ENCODE measurements at places on chromosomes 16 and 17.

- no peak for DNase-seq
Observed at GRCh38 chr17:78325076-78325687, 34.7 kb downstream of the SOCS3 start.

- peak; percentile 89 for DNase-seq
Observed at GRCh38 chr17:8151120-8151640, 1.0 kb downstream of the PER1 start.

DNA sequence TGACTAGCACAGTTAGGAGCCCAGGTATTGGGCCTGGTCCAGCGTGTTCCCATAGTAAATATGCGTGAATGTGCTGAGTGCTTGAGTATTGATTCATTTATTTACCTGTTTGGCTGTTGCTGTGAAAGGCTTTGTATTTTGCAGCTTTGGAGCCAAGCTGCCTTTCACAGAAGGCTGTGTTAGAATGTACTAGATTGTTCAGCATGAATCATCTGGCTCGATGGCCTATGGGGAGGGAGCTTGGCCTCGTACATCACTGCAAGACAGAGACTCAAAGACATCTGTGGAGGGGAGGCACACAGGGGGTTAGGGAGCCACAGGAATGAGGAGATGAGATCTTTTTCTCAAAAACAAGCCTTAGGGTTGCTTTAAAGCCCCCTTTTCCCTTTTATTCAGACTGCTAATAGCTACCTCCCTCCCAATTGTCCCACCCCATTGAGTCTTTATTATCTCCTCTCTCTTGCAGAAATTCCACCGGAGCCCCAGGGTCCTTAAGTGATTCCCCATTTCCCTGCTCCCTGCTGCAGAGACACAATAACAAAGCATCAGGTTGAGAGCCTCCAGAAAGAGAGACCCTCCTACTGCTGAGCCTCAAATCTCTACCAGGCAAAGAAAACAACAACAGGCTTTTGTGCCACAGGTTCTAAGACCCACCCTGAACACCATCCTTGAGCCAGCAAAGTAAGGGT, 307.2 kb downstream of the ABCC12 start:
- no peak for DNase-seq

DNA sequence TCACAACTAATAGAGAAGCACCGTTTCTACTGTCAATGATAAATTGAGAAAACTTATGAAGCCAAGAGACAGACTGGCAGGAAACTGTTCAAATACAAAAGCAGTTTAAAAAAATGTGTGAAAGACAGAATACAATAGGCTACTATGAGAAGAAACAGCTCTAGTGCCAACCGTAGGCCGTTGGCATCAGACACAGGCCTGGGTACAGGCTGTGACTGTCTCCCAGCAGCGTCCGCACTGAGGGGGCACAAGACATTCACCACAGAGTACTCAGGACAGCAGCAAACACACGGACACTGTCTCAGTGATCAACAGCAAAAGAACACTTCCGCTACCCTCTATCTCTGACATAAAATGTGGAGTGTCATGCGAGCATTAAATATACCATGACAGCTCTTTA, 7.8 kb upstream of the C1QBP start:
- no peak for DNase-seq

- DNase-seq: no peak
Observed at GRCh38 chr17:73069164-73069770, 23.2 kb downstream of the SLC39A11 start.

GRCh38 chr16:63581570-63581969, 1540.3 kb downstream of the CDH11 start:
- DNase-seq: no peak

DNA sequence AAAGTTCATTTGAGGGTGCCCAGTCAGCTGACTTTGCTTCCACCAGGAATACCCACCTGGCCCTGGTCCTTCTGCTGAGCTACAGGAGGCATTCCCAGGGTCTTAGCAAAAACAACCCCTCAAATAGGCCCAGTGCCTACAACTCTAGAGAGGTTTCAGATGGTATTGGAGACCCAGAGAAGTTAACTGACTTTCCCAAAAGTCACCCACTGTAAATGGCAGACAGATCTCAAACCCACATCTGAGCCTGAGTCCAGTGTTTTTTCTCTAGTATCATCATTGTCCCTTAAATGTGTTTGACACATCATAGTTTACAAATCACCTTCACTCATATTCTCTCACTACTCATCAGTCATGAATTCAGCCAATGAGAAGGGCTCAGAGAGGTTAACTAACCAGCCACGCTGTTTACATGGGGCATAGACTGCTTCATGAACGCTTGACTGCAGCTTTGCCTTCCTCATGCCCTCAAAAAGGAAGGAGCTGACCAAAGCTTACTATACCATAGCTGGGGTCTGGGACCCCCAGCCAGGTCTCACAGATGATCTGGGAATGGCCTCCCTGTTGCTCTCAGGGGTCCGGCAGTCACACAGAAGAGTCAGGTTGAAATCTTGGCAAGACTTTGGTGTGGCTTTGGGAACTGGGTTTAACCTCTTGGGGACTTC, 3.7 kb downstream of the PHOSPHO1 start:
- DNase-seq: no peak

GRCh38 chr17:28749516-28750177, 5.8 kb downstream of the TRAF4 start:
- no peak for DNase-seq

DNA sequence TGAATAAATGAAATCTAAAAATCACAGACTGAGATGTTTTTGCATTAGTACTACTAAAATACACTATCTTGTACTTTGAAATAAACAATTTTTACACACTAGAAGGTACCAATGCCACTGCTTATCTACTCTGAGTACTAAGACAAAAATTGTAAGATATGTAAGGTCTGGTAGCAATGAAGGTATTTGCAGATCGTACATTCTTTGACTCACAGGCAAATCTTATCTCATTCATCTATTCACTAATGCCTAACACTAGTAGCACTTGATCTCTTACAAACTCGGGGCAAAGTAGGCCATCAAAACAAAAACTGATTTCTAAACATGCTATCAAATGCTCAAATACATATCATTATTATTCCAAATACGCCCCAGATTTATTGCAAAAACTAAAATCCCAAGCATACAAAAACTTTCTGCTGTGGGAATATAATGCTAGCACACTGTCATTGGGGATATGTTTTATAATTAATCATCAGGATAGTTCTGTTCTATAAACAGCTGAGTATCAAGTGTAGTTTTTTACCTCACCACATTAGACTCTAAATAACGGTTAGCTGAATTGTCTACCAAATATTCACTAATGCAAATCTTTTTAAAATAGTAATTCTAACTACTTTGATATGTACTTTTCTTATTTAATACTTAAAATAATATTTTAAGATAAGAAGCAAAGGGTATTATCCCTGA, 68.0 kb downstream of the MED13 start:
- no peak for DNase-seq

DNA sequence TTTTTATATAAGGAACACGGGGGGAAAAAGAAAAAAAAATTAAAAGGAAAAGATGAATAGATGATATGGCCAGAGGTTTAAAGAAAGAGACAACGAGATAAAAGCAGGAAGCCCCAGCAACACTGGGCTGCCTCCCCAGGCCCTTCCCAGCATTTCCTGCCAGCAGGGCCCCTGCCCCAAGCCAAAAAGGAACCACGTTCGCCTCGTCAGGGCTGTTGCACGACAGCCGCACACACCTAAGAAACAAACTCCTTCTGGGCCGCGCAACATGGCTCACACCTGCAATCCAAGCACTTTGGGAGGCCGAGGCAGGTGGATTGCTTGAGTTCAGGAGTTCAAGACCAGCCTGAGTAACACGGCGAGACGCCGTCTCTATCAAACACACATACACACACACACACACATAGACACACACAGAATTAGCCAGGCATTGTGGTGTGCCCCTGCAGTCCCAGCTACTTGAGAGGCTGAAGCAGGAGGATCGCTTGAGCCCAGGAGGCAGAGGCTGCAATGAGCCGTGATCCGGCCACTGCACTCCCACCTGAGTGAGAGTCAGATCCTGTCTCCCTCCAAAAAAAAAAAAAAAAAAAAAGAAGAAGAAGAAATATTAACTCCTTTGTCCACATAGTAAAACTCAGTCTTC, 83.0 kb downstream of the ANKRD11 start:
- DNase-seq: no peak

GRCh38 chr16:27334838-27335237, 21.1 kb downstream of the IL4R start:
- no peak for DNase-seq

- DNase-seq: no peak
Observed at GRCh38 chr16:12097523-12098428, 121.2 kb downstream of the SNX29 start.

- no peak for DNase-seq
Observed at GRCh38 chr17:17502741-17503565, 6.8 kb upstream of the RASD1 start.

DNA sequence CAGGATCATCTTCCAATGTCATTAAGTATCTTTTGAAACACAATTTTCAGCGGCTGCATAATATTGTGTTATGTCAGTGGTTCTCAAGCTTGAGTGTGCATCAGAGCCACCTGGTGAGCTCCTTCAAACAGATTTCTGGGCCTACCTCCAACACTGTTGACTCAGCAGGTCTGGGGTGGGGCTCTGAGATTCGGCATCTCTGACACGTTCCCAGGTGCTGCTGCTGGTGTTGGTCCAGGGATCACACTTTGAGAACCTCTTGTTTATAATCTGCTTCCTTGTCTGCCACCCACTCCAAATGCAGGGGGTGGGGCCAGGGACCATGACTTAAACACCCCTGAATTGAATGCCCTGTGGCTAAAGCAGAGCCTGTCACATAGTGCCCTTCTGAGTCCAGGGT, 73.8 kb upstream of the HNF1B start:
- DNase-seq: no peak

DNA sequence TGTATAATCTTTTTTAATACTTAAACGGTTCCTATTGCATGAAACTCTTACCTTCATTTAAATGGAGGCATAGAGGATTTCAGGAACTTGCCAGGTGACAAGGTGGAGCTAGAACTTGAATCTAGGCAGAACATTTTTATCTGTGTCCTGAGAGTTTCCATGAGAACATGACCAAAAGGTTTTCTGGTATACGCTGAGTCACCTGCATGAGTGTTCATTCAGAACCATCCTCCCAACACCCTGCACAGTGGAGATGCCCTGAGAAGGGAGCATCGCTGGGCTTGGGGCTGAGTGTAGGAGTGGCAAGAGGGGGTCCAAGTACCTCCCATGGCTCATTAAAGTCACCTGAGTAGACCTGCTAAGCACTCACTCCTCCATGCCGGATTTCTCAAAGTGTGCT, 169.7 kb upstream of the CACNG5 start:
- no peak for DNase-seq

DNA sequence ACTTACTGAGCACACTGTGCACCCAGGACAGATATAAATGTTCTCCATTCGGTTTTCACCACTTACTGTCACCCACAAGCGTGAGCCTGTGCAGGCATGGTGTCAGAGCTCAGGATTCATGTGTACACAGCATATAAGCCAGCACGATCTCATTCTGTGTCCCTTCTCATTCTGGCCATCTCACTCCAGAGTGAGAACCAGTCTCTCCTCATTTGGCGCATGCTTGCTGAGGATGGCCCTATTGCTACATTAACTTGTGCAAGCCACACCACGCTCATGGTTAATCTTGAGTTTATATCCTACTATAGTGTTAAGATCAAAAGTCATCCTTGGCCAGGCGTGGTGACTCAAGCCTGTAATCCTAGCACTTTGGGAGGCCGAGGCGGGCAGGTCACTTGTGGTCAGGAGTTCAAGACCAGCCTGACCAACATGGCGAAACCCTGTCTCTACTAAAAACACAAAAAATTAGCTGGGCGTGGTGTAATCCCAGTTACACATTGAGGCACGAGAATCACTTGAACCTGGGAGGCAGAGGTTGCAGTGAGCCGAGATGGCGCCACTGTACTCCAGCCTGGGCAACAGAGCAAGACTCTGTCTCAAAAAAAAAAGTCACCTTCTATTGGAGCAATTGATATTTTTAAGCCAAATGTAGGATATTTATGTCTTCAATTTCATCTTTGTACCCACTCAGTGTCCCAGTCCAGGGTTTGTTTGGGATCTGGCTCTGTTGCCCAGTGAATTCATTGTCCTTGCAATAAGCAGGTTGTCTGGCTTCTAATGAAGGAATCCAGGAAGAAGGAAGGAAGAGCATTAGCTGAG, 20.9 kb downstream of the SOCS1 start:
- DNase-seq: no peak

- peak; percentile 12 for DNase-seq
Observed at GRCh38 chr17:67994817-67995569, 1.3 kb downstream of the C17orf58 start.

DNA sequence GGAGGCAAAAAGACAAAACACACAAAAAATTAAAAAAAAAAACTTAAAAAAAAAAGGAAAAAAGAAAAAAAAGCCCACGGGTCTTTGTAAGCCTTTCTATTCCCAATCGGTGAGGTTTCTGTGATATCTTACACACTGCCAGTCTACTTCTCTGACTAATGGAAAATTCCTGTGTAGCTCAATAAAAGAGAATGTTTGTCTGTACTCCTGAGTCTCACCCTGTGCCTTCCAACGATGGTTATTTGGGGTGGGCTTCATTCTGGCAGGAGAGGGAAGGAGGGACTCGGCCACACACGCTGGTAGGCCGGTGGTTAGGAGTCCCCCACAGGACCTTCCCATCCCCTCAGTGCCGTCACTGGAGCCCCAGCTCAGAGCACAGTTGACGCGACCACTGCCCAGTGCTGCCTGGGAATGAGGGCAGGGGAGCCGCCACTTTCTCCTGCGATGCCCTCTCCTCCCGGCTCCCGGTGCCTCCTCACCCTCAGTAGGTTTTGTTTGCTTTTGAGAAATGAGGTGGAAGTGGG, 68.0 kb downstream of the AMFR start:
- DNase-seq: no peak

DNA sequence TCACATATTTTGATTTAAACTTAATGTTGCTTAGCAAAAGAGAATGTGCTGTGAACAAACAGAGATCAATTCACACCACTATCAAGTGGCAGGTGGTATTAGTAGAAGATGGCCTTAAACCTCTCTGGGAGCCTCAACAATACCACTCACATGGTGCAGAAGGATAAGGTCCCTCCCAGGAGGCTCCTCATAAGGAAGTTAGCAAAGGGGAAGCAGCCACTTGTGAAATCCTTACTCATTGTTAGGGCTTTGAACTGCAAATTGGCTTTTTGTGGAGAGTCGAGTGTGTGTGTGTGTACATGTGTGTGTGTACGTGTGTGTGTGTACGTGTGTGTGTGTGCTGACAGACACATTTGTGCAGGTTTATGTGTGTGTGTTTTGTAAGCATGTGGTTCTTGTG, 48.9 kb upstream of the ASIC2 start:
- DNase-seq: no peak

- DNase-seq: no peak
Observed at GRCh38 chr17:81164371-81165245, 699 bp upstream of the PVALEF start.

DNA sequence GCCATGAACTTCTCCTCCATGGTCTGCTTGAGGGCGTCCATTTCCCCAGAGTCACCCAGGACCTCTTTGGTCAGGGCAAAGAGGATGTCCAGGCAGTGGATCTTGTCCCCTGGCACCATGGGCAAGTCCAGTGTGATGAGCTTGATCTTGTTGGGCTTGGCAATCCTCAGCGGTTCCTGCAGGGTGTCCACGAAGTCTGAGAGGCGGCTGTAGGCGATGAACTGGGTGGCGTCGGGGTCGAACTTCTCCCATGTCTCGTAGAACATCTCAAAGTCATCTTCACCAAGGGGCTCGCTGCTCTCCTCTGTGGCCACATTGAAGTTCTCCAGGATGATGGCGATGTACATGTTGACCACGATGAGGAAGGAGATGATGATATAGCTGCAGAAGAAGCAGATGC, 9.0 kb upstream of the CD79B start:
- DNase-seq: no peak

All from OCI-LY7 (cell line).